ENCODE measurements at places on chromosomes 12 and 14.

DNA sequence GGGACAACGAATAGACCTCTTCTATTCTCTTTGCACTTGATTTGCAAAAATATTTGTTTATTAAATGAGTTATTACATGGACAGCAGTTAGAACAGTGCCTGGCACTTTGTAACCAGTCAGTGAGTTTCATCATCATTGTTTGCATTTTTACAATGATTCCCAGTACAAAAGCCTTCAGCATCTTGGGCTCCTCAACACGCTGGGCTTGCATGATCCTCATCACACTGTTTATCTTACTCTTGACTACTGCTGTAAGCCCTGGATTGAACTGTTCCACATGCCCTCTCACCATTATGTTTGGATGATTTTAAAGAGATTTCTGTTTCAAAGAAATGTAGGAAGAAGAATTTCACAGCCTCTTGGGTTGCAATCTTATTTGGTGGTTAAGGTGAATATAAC is 204.3 kb downstream of the PELI2 start:
- no peak for DNase-seq

GRCh38 chr12:73632191-73632590 is 905.4 kb upstream of the ATXN7L3B start:
- no peak for DNase-seq

- DNase-seq = no peak
Measured at GRCh38 chr14:100450049-100450448, 126.9 kb downstream of the SLC25A47 start.

DNA sequence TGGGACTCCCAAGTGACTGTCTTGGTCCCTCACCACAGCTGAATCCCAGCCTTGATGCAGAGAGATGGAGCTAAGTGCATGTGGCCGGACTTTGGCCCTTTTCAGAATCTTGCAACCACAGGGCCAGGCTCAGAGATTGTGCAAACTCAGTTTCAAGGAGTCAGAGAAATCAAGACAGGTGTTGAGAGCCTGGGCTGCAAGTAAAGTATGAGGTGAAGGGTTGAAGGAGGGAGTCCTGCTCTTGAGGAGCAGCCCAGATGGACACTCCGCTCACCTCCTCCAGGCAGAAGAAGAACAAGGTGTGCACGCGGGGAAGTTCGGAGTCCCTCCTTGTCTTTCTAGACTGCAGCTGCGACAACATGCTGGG is 6.3 kb upstream of the BMP4 start:
- no peak for DNase-seq

DNA sequence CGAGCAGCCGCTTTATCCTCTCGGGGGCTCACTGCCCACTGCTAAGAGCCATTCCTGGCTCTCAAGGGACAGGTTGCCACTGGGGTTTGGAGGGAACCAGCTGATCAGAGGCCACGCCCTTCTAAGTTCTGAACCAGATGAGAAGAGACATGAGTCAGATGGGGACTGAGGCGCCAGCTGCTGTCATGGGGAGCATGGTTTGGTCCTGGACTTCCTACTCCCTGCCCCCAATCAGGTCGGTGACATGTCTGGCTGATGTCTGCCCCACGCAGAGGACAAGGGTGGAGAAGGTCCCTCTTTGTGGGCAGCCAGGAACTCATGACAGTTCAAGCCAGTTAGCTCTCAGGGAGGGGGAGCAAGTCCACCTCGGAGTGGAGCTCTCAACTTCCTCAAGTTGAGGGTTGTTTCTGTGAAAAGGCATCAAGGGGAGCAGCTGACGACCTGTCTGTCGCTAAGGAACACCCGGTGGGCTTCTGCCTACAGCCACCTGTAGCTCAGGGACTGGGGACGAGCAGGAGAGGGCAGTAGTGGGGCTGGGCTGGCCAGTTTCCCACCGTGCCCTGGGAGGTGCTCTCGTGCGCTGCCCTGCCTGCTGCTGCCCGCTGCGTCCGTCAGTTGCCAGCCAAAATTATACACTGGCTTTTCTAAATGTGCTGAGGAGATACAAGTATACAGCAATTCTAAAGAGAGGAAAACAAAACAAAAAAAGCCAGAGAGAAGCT is 20.5 kb downstream of the PSMC1 start:
- DNase-seq = no peak

DNA sequence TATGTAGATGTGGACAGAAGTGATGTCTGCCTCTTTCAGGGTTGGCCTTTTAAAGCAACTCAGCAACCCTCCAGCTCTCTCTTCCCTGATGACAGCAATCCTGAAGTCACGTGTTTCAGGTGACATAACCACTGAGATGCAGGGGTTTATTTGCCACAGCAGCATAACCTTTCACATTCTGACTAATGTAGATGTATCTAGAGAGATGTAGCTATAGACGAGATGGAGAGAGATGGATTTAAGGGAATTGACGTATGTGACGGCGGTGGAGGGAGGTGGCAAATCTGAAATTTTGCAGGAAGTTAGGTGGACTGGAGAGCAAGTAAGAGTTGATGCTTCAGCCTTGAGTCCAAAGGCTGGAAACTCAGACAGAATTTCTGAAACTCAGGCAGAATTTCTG is 126.0 kb downstream of the ZFP36L1 start:
- no peak for DNase-seq

DNA sequence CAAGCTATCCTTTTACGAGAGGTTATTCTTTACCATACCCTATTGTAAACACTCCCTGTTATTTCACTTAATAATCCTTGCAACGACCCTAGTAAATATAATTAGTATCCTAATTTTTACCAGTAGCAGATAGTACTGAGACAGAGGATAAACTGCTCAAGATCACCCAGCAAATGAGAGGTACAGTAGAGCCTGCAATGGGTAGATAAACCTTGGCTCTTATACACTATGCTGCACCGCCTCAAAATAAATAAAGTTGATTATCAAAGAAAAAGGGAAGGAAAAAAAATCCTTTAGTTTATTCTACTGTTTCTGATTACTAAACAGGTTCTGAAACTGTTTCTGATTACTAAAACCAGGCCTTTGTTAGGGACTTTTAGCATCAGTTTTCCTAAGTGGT is 22.5 kb downstream of the YBX3 start:
- DNase-seq = no peak

DNA sequence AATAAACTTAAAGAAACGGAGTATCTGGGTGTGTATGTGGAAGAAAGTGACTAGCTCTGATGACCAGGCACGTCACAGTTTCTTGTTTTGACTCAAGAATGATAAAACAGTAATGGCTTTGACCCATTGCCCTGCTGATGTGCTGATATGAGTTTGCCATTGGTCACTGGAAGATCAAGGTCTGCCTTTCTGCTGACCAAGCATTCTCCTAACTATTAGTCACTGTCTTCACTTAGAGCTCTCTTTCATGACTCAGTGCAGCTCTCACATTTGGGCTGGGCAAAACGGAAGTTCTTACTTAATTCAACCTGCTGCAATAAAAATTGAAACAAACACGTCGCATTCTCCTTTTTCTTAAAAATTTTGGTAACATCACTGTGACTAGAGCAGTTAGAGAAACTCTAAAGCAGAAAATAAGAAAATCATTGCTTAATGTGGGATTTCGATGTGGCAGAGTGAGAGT is 366.7 kb downstream of the BTG1 start:
- DNase-seq = peak; percentile 88

- no peak for DNase-seq
Measured at GRCh38 chr14:55976219-55976618, 142.0 kb upstream of the PELI2 start.

DNA sequence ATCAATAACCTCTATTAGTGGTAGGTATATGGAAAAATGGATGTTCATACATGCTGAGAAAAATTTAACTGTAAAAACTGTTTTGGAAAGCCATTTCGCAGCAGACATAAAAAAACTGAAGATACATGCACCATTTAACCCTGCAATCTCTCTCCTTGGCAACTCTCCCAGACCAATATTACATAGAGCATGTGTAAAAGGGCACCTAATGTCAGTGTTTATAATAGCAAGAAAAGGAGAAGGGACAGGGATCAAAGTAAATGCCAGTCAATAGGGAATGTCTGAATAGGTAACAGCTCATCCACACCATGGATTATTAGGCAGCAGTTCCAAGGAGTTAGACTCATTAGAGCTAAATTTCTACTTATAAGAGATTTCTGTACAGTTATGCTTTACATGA is 77.2 kb downstream of the BTG1 start:
- DNase-seq = no peak

GRCh38 chr12:3989218-3989550 is 116.0 kb upstream of the PARP11 start:
- no peak for DNase-seq

GRCh38 chr12:69898236-69898635 is 73.2 kb downstream of the MYRFL start:
- no peak for DNase-seq

GRCh38 chr14:92539419-92539818 is 25.8 kb downstream of the RIN3 start:
- no peak for DNase-seq

GRCh38 chr12:38159591-38160317 is 156.8 kb upstream of the ALG10B start:
- DNase-seq = no peak

- DNase-seq = no peak
Measured at GRCh38 chr14:58109744-58110143, 42.3 kb downstream of the ARMH4 start.

GRCh38 chr12:105555556-105556295 is 225.2 kb downstream of the C12orf75 start:
- DNase-seq = no peak

DNA sequence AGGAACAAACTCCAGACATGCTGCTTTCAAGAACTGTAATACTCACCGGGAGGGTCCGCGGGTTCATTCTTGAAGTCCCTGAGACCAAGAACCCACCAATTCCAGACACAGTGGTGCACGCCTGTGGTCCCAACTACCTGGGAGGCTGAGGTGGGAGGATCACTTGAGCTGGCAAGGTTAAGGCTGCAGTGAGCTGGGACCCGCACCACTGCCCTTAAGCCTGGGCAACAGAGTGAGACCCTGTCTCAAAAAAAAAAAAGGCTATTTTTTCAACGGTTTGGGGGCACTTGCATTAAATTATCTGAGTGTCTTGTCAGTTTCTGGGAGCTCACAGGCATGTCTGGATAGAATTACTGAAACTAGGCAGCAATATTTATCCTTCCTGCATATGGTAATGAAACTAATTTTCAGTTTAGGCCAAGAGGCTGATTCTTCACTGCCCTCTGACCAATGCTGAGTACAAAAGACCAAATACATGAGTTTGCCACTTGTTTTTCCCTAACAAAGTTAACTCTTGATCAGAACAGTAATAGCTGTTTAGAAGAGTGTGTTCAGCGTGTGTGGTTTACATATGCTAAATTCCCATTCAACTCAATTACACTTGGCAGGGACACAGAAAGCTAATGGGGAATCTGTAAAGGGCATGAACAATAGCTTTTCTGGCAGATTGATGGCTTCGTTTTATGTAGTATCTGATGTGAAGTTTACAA is 65.8 kb upstream of the RASSF3 start:
- no peak for DNase-seq

- DNase-seq = no peak
Measured at GRCh38 chr12:64810831-64811230, 13.6 kb upstream of the TBC1D30 start.

- DNase-seq = no peak
Measured at GRCh38 chr12:6226679-6227051, 26.5 kb downstream of the CD9 start.

GRCh38 chr12:67413577-67413976 is 144.4 kb downstream of the CAND1 start:
- no peak for DNase-seq

- no peak for DNase-seq
Measured at GRCh38 chr14:73713206-73713802, 880 bp downstream of the PNMA1 start.

DNA sequence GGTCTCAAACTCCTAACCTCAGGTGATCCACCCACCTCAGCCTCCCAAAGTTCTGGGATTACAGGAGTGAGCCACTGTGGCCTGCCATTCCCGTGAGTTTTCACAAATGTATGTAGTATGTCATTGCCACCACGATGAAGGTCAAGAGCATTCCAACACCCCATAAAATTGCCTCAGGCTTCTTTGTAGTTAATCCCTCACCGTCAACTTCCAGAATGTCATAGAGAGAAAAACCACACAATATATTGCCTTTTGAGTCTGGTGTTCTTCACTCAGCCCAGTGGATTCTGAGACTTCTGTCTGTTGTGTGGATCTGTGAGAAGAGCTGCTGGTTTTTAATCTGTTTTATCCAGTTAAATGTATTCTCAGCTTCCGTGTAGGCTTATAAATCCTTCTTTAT is 12.6 kb upstream of the CFAP251 start:
- DNase-seq = no peak

- DNase-seq = no peak
Measured at GRCh38 chr14:101594511-101595148, 33.3 kb downstream of the DIO3 start.

DNA sequence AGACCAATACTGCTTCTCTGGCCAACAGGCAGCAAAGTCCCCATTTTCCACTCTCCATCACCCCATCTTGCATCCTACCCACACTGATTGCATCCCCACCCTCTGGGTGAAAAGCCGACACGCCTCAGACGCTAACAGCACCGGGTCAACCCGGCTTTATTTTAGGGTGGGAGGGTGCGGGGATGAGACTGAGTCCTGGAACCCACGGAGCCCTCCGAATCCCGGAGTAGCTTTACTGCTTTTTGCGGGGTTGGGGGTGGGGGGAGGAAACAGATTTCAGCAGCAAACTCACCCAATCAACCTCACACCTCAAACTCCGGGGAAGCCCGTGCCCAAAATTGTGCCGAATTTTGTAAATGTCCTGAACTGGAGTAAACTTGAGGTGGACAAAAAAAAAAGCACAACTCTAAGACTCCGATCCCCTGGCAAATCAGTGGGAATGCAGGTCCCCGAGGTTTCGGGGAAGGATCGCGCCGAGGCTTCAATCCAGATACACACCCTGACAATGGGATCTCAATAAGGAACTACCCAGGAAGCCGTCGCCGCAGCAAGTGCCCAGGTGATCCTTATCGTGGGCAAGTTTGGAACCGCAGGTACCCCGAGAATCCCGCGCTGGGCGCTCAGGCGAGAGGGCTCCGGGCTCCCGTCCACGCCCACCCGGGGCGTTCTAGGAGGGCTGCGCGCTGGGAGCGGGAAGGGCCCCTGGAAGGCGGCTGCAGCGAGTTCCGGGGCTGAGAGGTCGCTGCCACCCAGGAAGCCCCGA is 1.1 kb downstream of the GCH1 start:
- DNase-seq = no peak

GRCh38 chr14:89509891-89510290 is 92.9 kb upstream of the FOXN3 start:
- no peak for DNase-seq

DNA sequence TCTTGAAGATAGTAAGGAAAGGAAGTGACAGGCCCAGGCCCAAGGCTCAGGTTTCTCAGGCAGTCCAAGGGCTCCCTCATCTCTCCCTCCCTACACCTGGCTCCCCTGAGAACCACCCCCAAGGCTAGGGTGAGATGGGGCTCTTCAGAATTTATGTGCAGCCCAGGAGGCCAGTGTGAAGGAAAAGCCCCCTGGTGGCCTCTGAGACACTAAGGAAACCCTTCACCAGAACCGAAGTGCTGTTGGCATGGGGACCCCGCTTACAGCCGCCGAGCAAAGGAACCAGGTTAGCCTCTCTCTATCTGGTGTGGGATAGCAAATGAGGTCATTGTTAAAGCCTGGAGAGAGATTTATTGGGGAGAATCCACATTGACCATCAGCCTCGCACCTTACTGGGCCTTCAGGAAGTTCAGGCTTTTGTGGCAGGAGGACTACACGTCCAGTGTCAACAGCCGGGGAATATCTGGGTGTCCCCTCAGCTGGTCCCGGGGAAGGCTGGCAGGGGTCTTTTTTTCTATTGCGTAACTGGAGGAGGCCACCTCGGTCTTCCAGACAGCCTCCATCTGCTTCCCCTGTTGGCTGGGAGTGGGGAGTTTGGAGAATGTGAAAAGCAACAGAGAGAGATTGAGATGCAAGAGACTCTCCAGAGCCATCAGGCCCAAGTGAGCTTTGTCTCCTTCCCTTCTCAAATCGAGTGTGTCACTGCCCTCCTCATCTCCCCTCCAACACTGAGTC is 18.1 kb downstream of the FAM186B start:
- DNase-seq = no peak

Measured in CD4-positive, alpha-beta T cell treated with Interleukin-2 at 100 ng/mL for 4 hours (primary cell).